Activated CD8-positive, alpha-beta T cell treated with anti-CD3 and anti-CD28 coated beads for 36 hours (primary cell): ENCODE measurements at places on chromosomes 3 and 15. TPM values are rescaled to one million over a fixed set of nuclear protein-coding genes. Genes with fewer than 3 reads are reported as not detected.
A peak's percentile ranks its signal among the peaks of the same experiment; 100 is the strongest.

Gene UNC13C
- total RNA-seq = not detected

Gene SPRED1
- total RNA-seq = 0.77 TPM

Gene PAQR5
- total RNA-seq = not detected

Gene SLC24A5
- total RNA-seq = not detected

Gene DPH3
- 18.2 TPM for total RNA-seq

Gene GOLGA8T
- total RNA-seq = 0.18 TPM

DNA sequence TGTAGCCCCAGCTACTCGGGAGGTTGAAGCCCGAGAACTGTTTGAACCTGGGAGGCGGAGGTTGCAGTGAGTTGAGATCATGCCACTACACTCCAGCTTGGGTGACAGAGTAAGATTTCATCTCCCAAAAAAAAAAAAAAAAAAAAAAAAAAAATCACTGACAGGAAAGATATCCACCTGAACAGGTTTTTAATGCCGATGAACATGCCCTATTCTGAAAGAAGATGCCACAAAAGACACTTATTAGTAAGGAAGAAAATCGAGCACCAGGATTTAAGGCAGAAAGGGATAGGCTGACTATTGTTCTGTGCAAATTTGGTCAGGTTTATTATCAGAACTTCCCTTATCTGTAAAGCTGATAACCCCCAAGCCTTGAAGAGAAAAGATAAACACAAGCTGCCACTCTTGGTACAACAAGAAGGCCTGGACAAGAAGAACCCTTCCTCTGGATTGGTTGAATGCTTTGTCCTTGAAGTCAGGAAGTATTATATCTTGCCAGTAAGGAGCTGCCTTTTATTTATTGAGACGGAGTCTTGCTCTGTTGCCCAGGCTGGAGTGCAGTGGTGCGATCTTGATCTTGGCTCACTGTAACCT lies 2.7 kb upstream of the PARP16 start:
- no peak for DNase-seq
- peaks cover 20% of the 10 kb centered on the region for H3K4me1 ChIP-seq
- no peak overlapping the region for H3K4me3 ChIP-seq
- no peaks in the 10 kb centered on the region for H3K36me3 ChIP-seq
- no peak overlapping the region for H3K27ac ChIP-seq

GRCh38 chr3:137944593-137944992 lies 65.4 kb upstream of the CLDN18 start:
- H3K36me3 ChIP-seq = no peaks in the 10 kb centered on the region
- no peak for DNase-seq
- H3K27ac ChIP-seq = no peak overlapping the region
- no peak overlapping the region for H3K4me3 ChIP-seq
- no peaks in the 10 kb centered on the region for H3K27me3 ChIP-seq
- H3K4me1 ChIP-seq = no peaks in the 10 kb centered on the region

DNA sequence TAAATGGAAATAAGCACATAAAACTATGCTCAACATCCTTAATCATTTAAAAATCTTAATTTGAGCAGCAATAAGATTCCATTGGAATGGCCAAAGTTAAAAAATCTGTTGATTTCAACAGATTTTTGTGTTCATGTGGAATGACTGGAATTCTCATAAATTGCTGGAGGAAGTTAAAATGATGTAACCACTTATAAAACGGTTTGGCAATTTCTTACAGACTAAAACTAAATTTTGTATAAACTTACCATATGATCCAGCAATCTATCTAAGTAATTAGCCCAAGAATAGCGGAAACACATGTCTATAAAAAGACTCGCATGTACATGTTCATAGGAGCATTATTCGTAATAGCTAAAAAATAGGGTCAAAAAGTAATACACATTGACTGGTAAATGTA lies 1713.6 kb downstream of the SI start:
- DNase-seq = no peak
- no peak overlapping the region for H3K27ac ChIP-seq
- H3K4me1 ChIP-seq = no peaks in the 10 kb centered on the region
- no peaks in the 10 kb centered on the region for H3K36me3 ChIP-seq

DNA sequence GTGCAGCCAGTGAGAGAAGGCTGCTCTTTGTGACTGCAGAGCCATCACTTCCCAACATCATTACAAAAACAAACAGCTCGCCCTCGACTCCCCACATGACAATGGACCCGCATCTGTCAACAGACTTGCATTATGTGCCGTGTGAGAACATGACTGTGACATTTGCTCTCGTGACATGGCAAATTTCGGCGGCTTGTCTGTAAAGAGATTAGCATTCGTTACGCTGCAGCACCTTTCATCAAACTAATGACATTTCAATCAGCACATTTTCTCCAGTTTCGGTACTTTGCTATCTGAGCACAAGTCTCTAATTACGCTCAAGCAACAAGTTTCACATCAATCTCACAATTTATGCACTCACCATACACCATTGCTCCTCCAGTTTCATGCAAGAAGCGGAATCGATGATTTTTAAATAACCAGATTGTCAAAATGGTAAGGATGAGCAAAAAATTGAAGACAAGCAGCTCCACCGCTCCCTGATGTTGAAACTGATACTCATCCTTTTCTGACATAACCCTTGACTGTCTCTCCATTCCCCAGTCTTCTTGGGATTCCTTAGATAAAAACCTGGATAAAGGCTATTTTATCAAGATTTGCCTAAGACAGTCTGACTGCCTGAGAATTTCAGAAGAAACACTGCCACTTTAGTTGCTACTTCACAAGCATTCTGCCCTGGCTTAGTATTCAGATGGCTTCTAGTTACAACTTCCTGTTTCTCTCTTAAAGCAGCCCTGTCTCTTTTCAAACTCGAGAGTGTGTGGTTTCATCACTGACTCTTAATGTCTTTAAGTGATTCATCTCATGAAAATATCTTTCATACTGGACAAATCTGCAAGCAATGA lies at the start of gene SLC9A9:
TSS of gene SLC9A9 (minus strand) at position 682 of the 845 bp plus-strand sequence. CDS start at position 536, 146 bp downstream.
- H3K27me3 ChIP-seq = peaks cover 2% of the 10 kb centered on the region
- DNase-seq = peak; percentile 52
- H3K4me1 ChIP-seq = peaks cover 44% of the 10 kb centered on the region
- H3K4me3 ChIP-seq = peak within 1 kb of the TSS; percentile 84
- no peaks in the 10 kb centered on the region for H3K36me3 ChIP-seq

DNA sequence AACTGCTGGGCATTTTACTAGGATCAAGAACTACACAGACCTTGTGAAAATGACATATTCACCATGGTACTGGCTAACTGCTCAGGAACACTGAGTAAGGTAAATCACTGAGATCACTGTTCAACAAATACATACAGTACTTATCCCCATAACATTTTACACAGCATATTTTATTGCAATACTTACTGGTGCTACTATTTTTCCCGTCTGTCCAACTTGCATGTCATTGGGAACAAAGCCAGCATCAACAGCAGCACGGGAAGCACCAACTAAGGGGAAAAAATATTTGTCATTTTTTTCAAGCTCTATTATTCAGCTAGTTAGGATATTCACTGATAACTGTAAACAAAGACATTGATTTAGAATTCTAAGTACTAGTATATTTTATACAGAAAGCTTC lies 37.0 kb downstream of the ETFA start:
- H3K4me1 ChIP-seq = no peaks in the 10 kb centered on the region
- no peak overlapping the region for H3K4me3 ChIP-seq
- H3K36me3 ChIP-seq = peaks cover 62% of the 10 kb centered on the region

GRCh38 chr15:84736375-84736774 lies 12.0 kb upstream of the ZNF592 start:
- DNase-seq = peak; percentile 94
- peaks cover 1% of the 10 kb centered on the region for H3K36me3 ChIP-seq
- peak overlapping the region; percentile 93 for H3K27ac ChIP-seq

- no peaks in the 10 kb centered on the region for H3K27me3 ChIP-seq
- DNase-seq = no peak
- H3K4me3 ChIP-seq = no peak overlapping the region
- H3K27ac ChIP-seq = no peak overlapping the region
- peaks cover 34% of the 10 kb centered on the region for H3K4me1 ChIP-seq
- H3K36me3 ChIP-seq = peaks cover 5% of the 10 kb centered on the region
Observed at GRCh38 chr3:171373711-171374110, 86.5 kb downstream of the TNIK start.

- no peaks in the 10 kb centered on the region for H3K27me3 ChIP-seq
- no peak overlapping the region for H3K4me3 ChIP-seq
- no peaks in the 10 kb centered on the region for H3K4me1 ChIP-seq
- DNase-seq = no peak
- no peaks in the 10 kb centered on the region for H3K36me3 ChIP-seq
Observed at GRCh38 chr3:81823882-81824395, 62.5 kb upstream of the GBE1 start.

GRCh38 chr3:134317106-134317947 lies 56.9 kb downstream of the AMOTL2 start:
- no peak for DNase-seq
- H3K27ac ChIP-seq = no peak overlapping the region
- H3K4me1 ChIP-seq = no peaks in the 10 kb centered on the region
- H3K36me3 ChIP-seq = no peaks in the 10 kb centered on the region
- H3K4me3 ChIP-seq = no peak overlapping the region
- peaks cover 20% of the 10 kb centered on the region for H3K27me3 ChIP-seq

DNA sequence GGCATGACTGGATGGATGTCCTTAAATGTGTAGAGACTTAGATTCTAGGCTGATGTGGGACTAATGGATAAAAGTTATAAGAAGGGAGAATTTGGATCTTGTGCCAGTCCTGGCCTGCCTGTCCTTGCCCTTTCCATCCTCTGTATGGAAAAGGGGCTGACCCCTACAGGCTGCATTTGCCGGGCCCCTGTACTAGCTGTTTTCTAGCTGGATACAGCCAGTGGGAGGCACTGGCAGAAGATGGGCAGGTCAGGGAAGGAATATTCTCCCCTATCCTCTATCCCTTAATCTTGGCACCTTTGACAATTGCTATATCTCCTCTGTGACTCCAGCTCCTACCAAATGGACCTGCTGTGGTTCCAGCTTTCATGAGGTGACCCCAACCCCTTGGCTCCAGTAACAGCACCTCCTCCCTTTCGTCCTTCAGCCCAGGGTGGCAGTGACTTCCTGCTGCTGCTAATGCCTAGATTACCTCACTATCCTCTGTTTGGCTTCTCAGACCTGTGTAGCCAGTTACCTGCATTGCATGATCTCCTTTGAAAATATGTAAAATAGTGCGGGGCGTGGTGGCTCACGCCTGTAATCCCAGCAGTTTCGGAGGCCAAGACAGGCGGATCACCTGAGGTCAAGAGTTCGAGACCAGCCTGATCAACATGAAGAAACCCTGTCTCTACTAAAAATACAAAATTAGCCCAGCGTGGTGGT lies 6.2 kb upstream of the TNFAIP8L3 start:
- DNase-seq = no peak
- no peak overlapping the region for H3K4me3 ChIP-seq
- H3K27me3 ChIP-seq = peaks cover 48% of the 10 kb centered on the region

DNA sequence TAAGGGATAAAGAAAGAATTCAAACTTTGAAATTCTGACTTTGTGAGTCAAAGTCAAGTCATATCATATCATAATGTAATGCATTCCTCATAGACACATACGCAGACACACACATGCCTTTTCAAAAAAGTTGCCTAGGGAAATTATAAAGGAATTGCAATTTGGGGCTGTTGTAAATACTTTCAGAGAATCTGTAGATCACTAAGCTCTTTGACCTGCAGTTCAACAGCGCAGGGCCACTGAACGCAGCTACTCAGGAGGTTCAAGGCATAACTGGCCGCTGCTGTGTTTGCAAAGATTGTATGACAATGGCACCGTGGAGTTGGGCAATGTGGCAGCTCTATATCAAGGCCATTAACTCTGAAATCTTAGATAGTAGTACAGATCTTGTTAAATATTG lies 188.4 kb upstream of the THRB start:
- H3K4me3 ChIP-seq = no peak overlapping the region
- peaks cover 25% of the 10 kb centered on the region for H3K27me3 ChIP-seq
- H3K27ac ChIP-seq = no peak overlapping the region
- no peaks in the 10 kb centered on the region for H3K36me3 ChIP-seq

- DNase-seq = peak; percentile 74
- no peaks in the 10 kb centered on the region for H3K36me3 ChIP-seq
- no peaks in the 10 kb centered on the region for H3K27me3 ChIP-seq
- peak overlapping the region; percentile 44 for H3K27ac ChIP-seq
- H3K4me3 ChIP-seq = no peak overlapping the region
Observed at GRCh38 chr3:58471025-58471887, 20.6 kb upstream of the KCTD6 start.

DNA sequence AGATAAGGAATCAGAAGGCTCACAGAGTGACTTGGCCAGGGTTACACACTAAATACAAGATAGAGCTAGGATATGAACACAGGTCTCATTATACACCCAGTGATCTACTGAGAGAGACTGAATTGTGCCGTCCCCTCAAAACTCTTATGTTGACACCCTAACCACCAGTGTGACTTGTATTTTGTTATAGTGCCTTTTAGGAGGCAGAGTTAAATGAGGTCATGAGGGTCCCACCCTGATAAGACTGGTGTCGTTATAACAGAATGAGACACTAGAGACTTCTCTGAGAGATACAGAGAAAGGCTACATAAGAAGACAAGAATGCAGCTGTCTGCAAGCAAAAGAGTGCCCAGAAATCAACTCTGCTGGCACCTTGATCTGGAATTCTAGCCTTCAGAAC lies 12.6 kb downstream of the KPNA1 start:
- peaks cover 16% of the 10 kb centered on the region for H3K36me3 ChIP-seq
- no peaks in the 10 kb centered on the region for H3K27me3 ChIP-seq
- DNase-seq = no peak
- no peak overlapping the region for H3K27ac ChIP-seq
- H3K4me3 ChIP-seq = no peak overlapping the region

DNA sequence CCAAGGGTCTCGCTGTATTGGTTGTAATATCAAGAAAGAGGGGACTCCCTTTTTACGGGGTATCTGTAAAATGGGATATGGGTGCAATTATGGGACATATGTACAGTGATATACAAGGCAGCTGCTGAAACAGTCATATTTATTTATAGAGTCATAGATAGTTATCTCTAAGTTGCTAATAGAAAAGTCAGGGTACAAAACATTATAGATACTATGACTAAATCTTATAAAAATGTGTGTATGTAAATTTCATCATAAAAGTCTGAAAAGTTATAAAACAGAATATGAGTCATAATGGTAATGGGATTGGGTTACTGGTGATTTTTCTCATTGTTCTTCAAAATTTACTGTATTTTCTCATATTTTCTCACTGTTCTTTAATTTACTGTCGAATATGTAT lies 344.9 kb upstream of the SLCO3A1 start:
- H3K4me3 ChIP-seq = no peak overlapping the region
- H3K27me3 ChIP-seq = no peaks in the 10 kb centered on the region
- H3K36me3 ChIP-seq = no peaks in the 10 kb centered on the region
- H3K4me1 ChIP-seq = no peaks in the 10 kb centered on the region
- H3K27ac ChIP-seq = no peak overlapping the region

DNA sequence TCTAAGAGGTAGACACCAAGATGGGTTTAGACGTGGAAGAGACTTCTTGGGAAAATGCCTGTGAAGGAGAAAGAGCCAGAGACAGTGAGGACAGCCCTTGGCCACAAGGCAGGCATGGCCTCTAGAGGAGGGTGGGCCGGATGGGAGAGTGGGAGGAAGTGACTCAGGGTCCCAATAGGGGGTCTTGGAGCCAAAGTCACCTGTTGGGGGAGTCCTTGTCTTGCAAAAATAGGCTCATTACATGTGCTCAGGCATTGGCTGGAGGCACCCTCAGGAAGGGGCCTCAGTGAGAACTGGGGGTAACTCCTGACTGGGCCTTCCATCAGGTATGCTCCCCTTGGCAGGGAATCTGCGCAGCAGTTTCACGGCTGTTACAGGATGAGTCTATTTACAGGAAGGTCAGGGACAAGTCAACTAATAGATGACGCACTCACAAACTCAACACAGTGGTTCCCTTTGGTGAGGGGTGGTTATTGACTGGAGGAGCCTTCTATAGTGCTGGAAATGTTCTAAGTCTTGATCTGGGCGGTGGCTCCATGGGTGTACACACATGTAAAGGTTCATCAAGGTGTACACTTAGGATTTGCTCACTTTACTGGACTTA lies 259.6 kb downstream of the XXYLT1 start:
- no peak overlapping the region for H3K27ac ChIP-seq
- H3K36me3 ChIP-seq = no peaks in the 10 kb centered on the region
- DNase-seq = no peak
- peaks cover 3% of the 10 kb centered on the region for H3K4me1 ChIP-seq
- peaks cover 1% of the 10 kb centered on the region for H3K27me3 ChIP-seq
